ENCODE measurements at places on chromosomes 7 and 10.
A peak's percentile ranks its signal among the peaks of the same experiment; 100 is the strongest.

DNA sequence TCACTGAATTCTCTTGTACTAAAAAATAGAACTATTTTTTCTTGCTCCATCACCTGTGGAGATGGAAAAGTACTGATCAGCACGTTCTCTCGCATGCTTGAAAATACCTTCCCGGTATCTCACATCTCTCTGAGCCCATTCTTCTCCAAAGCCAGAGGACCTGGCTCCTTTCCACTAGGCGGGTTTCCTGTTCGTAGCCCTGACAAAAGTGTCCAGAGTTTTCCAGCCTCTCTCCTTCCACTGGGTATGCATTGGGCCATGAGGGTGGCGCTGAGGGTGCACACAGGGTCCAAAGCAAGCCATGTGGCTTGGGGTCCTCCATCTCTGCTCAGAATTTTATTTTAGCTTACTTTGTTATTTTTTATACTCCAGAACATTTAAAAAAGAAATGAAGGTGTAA is 16.3 kb upstream of the SRGN start:
- no peak for DNase-seq

DNA sequence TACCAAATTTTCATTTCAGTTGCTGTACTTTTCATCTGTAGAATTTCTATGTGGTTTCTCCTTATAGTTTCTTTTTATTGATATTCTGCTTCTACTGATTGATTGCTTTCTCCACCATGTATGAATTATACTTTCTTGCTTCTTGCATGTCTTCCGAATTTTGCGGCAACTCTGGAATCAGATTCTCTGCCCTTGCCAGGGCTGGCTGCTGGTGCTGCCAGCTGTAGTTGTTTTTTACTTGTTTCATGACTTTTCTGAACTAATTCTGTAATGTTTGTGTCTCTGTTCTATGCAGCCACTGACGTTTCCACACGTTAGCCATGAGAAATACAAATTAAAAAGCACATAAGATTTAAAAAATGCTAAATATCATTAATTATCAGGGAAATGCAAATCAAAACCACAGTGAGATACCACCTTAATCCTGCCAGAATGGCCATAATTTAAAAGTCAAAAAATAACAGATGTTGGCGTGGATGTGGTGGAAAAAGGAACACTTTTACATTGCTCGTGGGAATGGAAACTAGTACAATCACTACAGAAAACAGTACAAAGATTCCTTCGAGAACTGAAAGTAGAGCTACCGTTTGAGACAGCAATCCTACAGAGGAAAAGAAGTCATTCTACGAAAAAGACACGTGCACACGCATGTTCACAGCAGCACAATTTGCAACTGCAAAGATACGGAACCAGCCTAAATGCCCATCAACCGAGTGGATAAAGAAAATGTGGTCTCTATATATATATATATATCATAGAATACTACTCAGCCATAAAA is 51.5 kb downstream of the MAD1L1 start:
- DNase-seq: peak; percentile 28

DNA sequence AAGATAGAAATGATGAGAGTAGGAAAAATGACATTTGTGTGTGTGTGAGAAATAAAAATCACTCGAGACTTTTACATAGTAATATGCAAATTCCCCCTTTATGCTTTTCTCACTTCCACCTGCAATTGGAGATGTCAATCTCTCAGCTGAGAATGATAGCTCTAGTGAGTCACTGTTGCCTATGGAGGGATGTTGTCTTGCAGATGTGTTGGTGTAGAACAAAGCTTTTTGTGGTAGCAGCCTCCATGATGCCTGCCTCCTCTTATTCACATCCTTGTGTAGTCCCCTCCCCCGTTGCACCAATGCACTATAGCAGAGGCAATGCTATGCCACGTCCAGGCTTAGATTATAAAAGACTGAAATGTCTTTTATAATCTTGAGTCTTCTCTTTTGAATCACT is 33.8 kb downstream of the SPAG6 start:
- no peak for DNase-seq

GRCh38 chr7:76151932-76152331 is 49.8 kb upstream of the SRRM3 start:
- DNase-seq: no peak

- no peak for DNase-seq
Measured at GRCh38 chr7:116783666-116784318, 78.6 kb upstream of the CAPZA2 start.

- DNase-seq: no peak
Measured at GRCh38 chr10:93206652-93207051, 133.0 kb downstream of the CYP26A1 start.

GRCh38 chr10:109504401-109504800 is 418.9 kb downstream of the XPNPEP1 start:
- peak; percentile 1 for DNase-seq
